ENCODE measurements at places on chromosomes 2 and 18.

DNA sequence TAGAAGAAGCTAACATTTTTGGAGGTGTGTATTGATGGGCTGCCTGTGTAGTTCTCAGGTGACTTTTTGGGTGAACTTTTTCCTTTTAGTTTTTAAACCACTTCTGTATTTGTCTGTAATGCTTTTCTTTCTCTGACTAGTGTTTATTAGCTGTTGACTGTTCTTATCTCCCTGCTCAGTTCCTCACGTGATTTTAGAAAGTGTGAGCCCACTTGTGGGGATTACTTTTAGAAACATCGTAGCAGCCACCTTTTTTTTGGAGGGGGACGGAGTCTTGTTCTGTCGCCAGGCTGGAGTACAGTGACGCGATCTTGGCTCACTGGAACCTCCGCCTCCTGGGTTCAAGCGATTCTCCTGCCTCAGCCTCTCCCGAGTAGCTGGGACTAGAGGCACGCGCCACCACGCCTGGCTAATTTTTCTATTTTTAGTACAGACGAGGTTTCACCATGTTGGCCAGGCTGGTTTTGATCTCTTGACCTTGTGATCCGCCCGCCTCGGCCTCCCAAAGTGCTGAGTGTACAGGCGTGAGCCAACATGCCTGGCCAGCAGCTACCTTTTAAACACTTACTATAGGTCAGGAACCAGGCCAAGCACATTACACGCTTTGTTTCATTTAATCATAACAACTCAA lies 9.2 kb upstream of the CDKL4 start:
- DNase-seq: no peak

DNA sequence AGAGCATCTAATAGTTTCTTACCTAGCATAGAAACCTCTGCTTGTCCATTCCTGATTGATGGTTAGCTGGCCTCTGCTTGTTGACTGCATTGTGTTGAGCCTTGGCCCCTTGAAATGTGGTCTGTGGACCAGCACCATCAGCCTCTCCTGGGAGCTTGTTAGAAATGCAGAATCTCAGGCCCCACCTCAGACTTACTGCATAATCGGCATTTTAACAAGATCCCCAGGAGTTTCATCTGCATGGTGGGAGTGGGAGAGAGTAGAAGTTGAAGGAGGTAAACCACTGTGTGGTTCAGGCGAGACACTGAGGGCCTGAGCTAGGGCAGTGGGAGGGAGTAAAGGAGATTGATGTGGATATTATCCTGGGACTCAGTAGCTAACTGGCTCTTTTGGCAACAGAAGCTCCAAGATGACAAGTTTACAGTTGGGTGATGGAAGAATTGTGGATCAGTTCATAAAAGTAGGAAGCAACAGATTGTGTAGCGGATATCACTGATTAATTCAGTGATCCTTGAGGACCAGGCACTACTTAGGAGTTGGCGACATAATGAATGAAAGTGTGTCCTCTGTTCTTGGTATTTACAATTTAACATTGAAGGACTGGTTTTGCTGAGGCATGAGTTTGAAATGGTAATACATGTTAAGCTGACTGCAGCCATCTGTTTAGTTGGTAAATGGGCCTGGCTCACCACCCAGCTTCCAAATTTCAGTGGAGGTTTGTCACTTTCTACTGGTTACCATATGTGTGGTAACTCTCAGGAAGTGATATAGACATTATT lies 20.9 kb downstream of the PHLPP1 start:
- DNase-seq: no peak

DNA sequence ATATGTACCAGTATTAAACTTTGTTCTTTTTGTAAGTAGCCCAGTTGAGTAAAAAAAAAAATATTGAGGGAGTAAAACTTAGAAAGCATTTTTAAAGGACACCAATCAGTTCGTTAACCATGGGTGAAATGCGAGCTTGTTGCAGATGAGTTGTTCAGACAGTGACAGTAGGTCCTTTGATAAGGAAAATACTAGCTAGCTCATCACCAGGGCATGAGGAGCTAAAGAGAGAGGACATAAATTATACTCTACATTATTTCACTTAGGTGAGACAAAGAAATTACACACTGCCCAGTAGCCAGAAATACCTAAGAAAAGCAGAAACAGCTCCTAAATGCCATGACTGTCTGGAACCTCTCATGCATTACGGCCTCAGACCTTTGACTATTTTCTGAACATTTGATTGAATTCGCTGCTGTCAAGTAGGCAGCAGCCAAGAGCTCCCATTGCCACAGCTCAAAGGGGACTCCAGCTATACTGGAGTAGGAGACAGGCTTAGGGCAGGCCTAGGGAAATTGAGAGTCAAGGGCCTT lies 2.6 kb upstream of the HNRNPLL start:
- no peak for DNase-seq

GRCh38 chr2:75098856-75099255 lies 100.5 kb downstream of the TACR1 start:
- no peak for DNase-seq

DNA sequence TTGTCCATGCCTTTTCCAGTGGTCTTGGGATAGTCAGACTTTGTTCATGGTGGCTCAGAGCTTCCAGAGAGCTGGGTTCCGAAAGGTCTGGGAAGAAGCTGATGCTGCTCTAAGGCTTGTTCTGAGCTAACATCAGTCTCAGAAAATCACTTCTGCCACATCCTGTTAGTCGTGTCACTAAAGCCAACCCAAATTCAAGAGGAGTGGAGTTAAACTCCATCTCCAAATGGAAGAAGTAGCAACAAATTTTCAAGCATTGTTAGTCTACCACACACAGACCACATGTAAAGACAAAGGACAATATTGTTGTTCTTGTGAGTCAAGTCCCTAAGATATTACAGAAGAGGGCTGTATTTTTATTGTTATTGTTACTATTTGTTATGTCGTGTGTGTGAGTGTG lies 77.8 kb downstream of the PID1 start:
- no peak for DNase-seq

- DNase-seq: no peak
Measured at GRCh38 chr2:1498176-1498575, 84.9 kb downstream of the TPO start.

- DNase-seq: no peak
Measured at GRCh38 chr2:207808119-207808518, 38.4 kb upstream of the FZD5 start.

DNA sequence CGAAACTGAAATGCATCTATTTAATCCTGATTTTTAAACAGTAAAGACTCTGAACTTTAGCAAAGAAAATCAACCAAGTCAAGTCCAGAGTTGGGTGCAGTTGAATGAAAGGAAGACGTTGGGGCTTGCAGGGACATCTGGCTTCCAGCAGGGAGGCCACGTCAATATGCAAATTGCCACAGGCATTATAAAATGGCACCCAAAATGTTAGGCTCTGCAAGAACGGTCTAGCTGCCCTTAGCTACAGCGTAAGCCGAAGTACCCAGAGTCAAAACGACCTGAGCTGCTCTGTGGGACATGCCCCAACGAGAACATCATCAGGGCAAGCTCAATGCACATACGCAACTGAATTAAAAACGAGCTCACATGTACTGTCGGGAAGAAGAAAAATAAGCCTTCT lies 30.7 kb downstream of the DOCK10 start:
- no peak for DNase-seq

GRCh38 chr2:128502200-128502599 lies 183.5 kb upstream of the HS6ST1 start:
- no peak for DNase-seq

DNA sequence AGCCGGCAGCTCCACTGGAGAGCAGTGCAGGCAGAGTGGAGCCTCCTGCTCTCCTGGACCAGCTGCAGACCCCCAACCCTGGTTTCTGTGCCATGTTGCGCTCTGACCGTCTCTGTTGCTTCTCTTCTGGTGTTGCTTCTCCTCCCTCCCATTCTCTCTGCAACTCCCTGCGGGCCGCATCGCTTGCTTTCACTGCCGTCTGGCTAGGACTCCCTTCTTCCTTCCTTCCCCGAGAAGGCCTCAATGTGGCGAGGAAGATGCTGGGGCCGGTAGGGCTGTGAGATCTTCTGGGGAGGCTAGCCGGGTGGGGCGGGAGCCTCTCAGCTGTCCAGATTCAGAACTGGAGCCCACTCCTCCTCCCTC lies 6.2 kb downstream of the DNAJB2 start:
- DNase-seq: no peak

GRCh38 chr2:160454070-160454797 lies 39.4 kb downstream of the RBMS1 start:
- no peak for DNase-seq

DNA sequence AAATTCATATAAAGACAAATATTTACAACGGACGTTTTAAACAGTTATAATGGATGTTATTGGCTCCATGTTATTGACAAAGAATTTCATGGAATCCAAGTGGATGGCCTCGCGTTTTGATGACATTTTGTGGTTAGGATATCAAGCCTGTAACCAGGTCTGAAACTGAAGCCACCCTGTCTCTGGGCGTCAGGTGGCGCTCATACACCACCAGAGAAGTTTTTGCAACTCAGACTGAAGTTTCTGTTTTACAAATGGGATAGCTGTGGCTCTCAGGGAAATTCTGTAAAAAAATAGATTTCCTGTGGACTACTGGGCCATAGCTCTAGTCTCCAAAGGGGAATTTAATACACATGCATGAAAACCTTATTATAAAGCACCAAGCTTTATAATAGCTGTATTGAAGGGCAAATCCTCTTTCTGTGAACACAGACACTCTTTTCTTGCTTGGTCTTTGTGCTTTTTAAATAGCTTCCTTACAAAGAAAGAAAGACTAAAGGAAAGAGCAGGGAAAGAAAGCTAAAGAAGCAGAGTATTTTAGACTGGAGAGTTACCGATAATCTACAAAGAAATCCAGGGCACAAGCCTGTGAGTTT lies 86.7 kb downstream of the C18orf54 start:
- DNase-seq: no peak

DNA sequence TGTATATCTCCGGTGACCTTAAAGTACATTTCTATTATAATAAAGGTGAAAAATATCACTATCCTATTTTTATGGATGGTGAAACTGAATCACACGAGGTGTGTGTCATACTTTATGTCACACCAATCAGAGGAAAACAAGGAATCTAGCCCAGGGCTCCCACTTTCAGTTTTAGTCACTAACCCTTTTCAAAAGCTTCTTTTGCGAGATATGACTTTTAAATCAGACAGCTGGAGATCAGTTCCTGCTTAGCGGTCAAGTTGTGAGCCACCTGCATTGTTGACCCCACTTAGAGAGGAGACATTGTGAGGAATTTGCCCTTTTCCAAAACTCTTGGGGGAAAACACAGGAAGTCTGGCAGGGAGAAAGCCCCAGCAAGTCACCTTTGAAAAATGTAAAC lies 70.5 kb downstream of the CPS1 start:
- DNase-seq: no peak

- no peak for DNase-seq
Measured at GRCh38 chr2:96769814-96770213, 9.1 kb downstream of the CNNM4 start.

GRCh38 chr2:241224018-241224850 lies 35.8 kb downstream of the ANO7 start:
- DNase-seq: no peak

DNA sequence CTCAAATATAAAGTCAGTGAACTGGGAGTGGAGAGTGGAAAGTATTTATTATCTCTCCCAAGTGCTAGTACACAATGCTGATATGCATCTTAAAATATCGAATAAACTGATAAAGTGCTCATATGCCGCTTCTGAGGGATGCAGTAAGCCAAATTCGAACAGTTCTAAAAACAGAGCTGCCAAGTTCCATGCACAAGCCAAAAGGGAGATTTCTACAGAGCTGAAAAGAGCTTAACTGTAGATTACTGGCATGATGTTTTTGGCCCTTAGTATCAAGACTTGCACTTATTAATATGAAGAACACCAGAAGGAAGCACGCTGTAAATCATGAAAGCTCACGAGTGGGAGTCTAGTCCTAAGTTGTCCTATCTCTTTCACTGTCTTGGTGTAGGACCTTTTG lies 7.9 kb downstream of the TMEFF2 start:
- DNase-seq: no peak

GRCh38 chr2:232439758-232440135 lies 16.2 kb upstream of the ALPI start:
- no peak for DNase-seq

DNA sequence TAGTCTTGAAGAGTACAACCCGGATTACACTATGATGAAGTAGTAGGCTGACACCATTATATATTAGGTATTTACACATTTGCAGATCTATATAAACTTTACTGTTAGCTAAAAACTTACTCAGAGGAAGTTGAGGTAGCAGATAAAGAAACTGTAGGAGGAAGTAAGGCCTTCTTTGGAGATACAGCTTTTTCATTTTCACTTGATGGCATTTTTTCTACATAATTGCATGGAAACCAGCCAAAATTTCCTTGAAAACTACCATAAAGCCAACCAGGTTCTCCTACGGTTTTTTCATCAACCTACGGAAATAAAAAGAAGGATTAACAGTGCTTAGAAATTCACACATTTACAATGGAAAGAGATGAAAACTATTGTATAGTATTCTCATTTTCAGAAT lies 86.6 kb downstream of the FAM228A start:
- no peak for DNase-seq

GRCh38 chr2:20467789-20468548 lies 21.1 kb downstream of the RHOB start:
- DNase-seq: no peak

- DNase-seq: no peak
Measured at GRCh38 chr2:174035981-174036742, 71.0 kb upstream of the SP3 start.

GRCh38 chr2:179861416-179862067 lies at the start of gene ZNF385B:
TSS of gene ZNF385B (minus strand) at chr2:179861612.
- no peak for DNase-seq

GRCh38 chr2:109692013-109692743 lies 78.0 kb downstream of the SOWAHC start:
- DNase-seq: no peak

- DNase-seq: no peak
Measured at GRCh38 chr2:7758073-7758759, 841.0 kb downstream of the RNF144A start.

GRCh38 chr2:111185361-111186022 lies 64.8 kb downstream of the BCL2L11 start:
- no peak for DNase-seq

DNA sequence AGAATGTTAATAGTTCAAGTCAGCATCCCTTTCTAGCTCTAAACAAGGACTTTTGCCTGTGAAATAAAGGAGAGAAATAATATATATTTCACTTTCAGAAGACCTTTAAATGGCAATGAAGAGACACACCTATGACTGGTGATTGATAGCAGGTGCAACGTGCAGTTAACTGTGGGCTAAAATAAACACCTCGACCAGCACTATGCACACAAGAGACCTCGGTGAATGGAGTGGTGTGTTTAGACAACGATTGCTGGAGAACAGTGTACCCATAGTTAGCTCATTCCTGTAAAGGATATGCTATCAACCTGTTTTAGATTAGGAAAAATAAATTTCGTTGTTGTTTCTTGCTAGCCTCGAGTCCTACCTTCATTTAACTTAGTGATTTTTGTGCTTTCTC lies 143.4 kb downstream of the NR4A2 start:
- no peak for DNase-seq

DNA sequence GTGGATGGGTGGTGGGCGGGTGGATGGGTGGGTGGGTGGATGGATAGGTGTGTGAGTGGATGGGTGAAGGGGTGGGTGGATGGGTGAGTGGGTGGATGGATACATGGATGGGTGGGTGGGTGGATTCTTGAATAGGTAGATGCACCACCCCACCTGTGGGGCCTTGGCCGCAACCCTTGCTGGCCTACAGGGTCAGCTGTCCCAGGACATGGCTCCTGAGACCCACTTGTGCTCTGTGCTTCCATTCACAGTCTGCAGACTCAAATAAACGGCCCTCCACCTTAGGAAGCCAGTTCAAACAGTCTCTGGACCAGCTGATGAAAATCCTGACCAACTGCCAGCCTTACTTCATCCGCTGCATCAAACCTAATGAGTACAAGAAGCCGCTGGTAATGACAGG lies 54.4 kb downstream of the MYO7B start:
- no peak for DNase-seq

Data from activated naive CD4-positive, alpha-beta T cell (primary cell).